RWPE2 (cell line): ENCODE measurements at places on chromosomes 13 and 19.

- peak; percentile 31 for DNase-seq
- H3K27me3 ChIP-seq: peaks cover 94% of the 10 kb centered on the region
- no peak overlapping the region for H3K27ac ChIP-seq
- no peaks in the 10 kb centered on the region for H3K4me1 ChIP-seq
- H3K36me3 ChIP-seq: no peaks in the 10 kb centered on the region
- peak overlapping the region; percentile 8 for H3K4me3 ChIP-seq
Observed at GRCh38 chr13:71865874-71866334, 1.1 kb downstream of the DACH1 start.

- H3K27ac ChIP-seq: no peak overlapping the region
- no peak overlapping the region for H3K4me3 ChIP-seq
- DNase-seq: no peak
- no peaks in the 10 kb centered on the region for H3K27me3 ChIP-seq
- H3K4me1 ChIP-seq: no peaks in the 10 kb centered on the region
Observed at GRCh38 chr13:48879854-48880253, 95.9 kb upstream of the FNDC3A start.

- H3K36me3 ChIP-seq: no peaks in the 10 kb centered on the region; the same call in 1 of the 2 replicates
- no peaks in the 10 kb centered on the region for H3K4me1 ChIP-seq
- H3K27ac ChIP-seq: no peak overlapping the region
- H3K4me3 ChIP-seq: no peak overlapping the region
- no peak for DNase-seq
Observed at GRCh38 chr13:100512422-100512821, 76.2 kb downstream of the GGACT start.

- H3K36me3 ChIP-seq: no peaks in the 10 kb centered on the region
- H3K27ac ChIP-seq: no peak overlapping the region
- H3K27me3 ChIP-seq: no peaks in the 10 kb centered on the region
- H3K4me3 ChIP-seq: no peak overlapping the region
- no peak for DNase-seq
Observed at GRCh38 chr19:44738603-44739558, 9.6 kb upstream of the BCL3 start.

DNA sequence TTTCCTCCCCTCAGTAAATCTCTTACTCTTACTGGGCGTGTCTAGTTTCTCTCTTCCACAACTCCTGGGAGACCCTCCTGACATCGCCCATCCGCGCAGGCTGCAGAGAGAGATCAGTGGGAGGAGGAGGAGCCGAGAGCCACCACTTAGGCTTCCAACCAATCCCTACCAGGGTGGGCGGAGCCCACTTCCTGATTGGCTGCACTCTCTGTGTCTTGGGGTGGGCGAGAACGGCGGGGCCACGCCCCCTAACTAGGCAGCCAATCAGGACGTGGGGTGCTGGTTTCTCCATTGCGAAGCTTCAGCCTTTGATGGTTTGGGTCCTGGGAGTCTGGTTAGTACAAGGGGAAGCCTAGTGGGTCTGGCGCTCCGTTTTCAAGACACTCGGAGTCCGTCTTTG is at the start of gene PMIS2:
Gene PMIS2 (plus strand): TSS at position 326 of the 400 bp plus-strand sequence. CDS start 87 bp downstream, outside the sequence.
- no peak within 1 kb of the TSS for H3K27ac ChIP-seq
- H3K36me3 ChIP-seq: no peaks in the 10 kb centered on the region
- no peak within 1 kb of the TSS for H3K4me3 ChIP-seq
- H3K27me3 ChIP-seq: no peaks in the 10 kb centered on the region
- no peaks in the 10 kb centered on the region for H3K4me1 ChIP-seq
- no peak for DNase-seq

DNA sequence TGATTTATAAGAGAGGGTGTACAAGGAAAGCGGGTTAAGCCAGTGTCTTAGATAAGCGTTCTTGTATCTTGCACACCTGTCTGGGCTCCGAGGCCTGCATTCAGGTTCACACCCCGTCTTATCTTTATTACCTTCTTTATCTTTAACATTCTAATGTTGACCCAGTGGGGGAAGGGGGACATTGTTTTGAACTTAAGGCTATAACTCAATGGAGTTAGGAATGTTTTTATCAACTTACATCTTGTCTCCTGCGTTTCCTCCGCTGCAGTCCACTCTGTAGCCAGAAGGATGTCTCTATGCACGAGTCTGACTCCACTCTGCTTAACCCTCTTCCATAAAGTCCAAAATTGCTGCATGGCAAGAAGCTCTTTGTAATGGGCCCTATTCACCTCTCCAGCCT is 71.2 kb downstream of the FGF9 start:
- DNase-seq: no peak
- H3K27ac ChIP-seq: no peak overlapping the region
- H3K36me3 ChIP-seq: no peaks in the 10 kb centered on the region
- H3K4me3 ChIP-seq: no peak overlapping the region
- H3K27me3 ChIP-seq: no peaks in the 10 kb centered on the region

- DNase-seq: no peak
- H3K27ac ChIP-seq: no peak overlapping the region
- no peak overlapping the region for H3K4me3 ChIP-seq
- no peaks in the 10 kb centered on the region for H3K27me3 ChIP-seq
Observed at GRCh38 chr13:27419328-27419727, 5.1 kb upstream of the GTF3A start.

DNA sequence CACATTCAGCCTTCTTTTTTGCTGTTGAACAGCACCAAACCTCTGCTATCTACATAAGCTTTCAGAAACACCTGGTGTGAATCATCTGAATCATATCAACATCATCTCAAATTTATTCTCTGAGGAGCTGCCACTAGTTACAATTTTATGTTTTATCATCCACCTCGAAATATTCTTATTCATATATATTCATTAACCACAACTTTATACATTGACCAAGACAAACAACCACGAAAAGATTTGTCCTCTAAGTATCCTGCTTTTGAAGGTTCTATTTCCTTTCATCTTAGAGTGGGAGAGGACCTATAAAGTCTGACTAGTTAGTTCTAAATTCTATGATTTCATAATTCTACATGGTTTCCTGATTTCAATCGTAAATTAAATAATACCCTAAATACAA is 18.9 kb downstream of the ESD start:
- no peak overlapping the region for H3K4me3 ChIP-seq
- H3K27ac ChIP-seq: no peak overlapping the region
- DNase-seq: no peak
- H3K27me3 ChIP-seq: no peaks in the 10 kb centered on the region

- no peaks in the 10 kb centered on the region for H3K27me3 ChIP-seq
- DNase-seq: no peak
Observed at GRCh38 chr19:45852983-45853382, 10.0 kb downstream of the SYMPK start.

- H3K36me3 ChIP-seq: peaks cover 3% of the 10 kb centered on the region; the same call in 1 of the 2 replicates
- DNase-seq: no peak
- H3K27ac ChIP-seq: no peak overlapping the region
- no peaks in the 10 kb centered on the region for H3K27me3 ChIP-seq
- H3K4me1 ChIP-seq: no peaks in the 10 kb centered on the region
- no peak overlapping the region for H3K4me3 ChIP-seq
Observed at GRCh38 chr19:22532388-22533300, 101.5 kb upstream of the ZNF492 start.

DNA sequence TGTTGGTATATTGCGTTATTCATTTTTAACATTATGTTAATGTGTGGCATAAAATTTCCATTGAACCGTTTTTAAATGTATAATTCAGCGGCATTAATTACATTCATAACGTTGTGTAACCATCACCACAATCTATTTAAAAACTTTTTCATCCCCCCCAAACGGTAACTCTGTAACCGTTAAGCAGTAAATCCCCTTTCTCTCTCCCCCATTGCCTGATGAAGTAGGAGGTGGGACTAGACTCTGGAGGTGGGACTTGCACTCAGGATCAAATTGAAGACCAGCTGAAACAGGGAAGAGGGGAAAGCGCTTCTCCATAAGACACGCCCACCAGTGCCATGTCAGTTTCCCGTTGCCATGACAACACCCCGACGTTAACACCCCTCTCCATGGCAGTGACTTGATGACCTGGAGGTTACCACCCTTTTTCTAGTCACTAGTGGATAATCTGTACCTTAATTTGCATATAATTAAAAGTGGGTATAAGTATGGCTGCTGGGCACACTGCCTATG is 16.8 kb downstream of the CLEC11A start:
- no peak for DNase-seq
- H3K36me3 ChIP-seq: no peaks in the 10 kb centered on the region
- H3K27ac ChIP-seq: no peak overlapping the region
- no peak overlapping the region for H3K4me3 ChIP-seq

DNA sequence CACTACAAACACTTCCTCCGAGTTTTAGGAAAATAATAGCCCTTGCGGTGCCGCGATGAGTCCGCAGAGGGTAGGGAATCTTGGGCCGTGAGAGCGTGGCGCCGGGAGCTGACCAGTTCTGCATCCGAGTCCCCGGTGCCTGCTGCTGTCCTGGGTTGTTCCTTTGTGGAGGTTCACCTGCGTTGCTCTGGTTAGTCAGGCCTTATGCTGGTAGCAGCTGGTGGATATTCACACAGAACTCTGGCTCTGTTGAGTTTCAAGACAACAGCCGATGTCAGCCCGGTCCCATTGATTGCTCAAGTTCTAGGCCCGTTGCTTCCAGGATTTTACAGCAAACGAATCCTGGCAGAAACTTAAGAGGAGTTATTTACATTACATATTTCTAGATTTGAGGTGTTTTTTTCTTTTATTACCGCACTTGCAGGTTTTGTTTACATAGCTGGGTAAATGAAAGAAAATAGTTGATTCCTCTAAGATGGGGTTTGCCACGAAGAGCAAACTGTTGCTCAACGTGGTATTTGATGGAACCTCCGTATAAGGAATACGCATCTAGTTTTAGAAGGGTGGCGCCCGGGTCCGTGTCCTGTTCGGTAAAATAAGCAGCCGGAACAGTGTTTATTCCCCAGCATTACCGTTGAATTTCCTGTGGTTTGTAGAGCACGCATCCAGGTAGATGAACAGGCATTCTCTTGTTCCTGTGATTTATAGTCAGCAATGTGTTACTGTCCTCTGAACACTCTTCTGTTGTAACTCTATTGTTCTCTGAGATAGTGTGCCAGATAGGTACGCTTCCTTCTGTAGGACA is 1.3 kb downstream of the CLDN10 start:
- peaks cover 39% of the 10 kb centered on the region for H3K27me3 ChIP-seq
- no peak overlapping the region for H3K4me3 ChIP-seq
- H3K36me3 ChIP-seq: no peaks in the 10 kb centered on the region
- H3K27ac ChIP-seq: no peak overlapping the region
- DNase-seq: no peak

- peaks cover 3% of the 10 kb centered on the region for H3K4me1 ChIP-seq
- no peak overlapping the region for H3K4me3 ChIP-seq
- no peak for DNase-seq
- no peaks in the 10 kb centered on the region for H3K36me3 ChIP-seq
- H3K27me3 ChIP-seq: no peaks in the 10 kb centered on the region
Observed at GRCh38 chr13:78317030-78317429, 286.3 kb downstream of the POU4F1 start.

DNA sequence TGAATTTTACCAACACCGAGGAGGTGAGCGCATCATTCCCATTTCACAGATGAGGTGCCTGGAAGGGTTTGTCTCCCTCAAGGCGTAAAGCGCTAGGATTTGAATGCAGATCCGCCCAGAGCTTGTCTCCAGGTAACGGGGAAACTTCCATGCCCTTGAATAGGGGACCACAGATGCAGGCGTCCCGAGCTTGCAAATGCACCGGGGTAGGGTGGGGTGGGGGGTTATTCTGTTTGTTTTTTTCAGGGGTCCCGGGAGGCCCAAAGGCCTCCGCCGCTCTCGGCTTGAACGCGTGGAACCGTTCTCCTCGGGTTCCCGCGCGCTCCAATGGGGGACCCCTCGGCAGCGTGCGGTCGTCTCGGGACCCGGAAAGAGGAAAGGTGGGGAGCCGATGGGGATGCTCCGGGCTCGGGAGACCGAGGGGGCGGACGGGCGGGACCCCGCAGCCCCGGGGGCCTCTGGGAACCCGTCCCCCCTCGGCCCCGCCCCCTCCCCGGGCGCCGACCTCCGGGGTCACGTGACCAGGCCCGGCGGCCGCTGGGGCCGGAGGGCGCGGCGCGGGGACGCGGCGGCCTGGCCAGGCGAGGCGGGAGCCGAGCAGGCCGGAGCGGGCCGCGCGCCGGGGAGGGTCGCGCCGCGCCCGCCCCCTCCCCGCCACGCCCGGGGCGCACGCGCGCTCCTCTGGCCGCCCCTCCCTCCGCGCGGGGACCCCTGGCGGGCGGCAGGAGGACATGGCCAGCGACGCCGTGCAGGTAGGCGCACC is at the start of gene PKN1:
Gene PKN1 (plus strand): TSS at position 516 of the 763 bp plus-strand sequence. CDS start 216 bp downstream, at position 732.
- H3K4me1 ChIP-seq: peaks cover 10% of the 10 kb centered on the region
- H3K36me3 ChIP-seq: peaks cover 5% of the 10 kb centered on the region; the same call in 1 of the 2 replicates
- H3K27me3 ChIP-seq: no peaks in the 10 kb centered on the region
- no peak for DNase-seq
- peak within 1 kb of the TSS; percentile 72 for H3K4me3 ChIP-seq

GRCh38 chr13:113084943-113085540 is 20.5 kb upstream of the F7 start:
- no peak for DNase-seq
- H3K27me3 ChIP-seq: no peaks in the 10 kb centered on the region
- H3K4me1 ChIP-seq: no peaks in the 10 kb centered on the region
- no peak overlapping the region for H3K27ac ChIP-seq

DNA sequence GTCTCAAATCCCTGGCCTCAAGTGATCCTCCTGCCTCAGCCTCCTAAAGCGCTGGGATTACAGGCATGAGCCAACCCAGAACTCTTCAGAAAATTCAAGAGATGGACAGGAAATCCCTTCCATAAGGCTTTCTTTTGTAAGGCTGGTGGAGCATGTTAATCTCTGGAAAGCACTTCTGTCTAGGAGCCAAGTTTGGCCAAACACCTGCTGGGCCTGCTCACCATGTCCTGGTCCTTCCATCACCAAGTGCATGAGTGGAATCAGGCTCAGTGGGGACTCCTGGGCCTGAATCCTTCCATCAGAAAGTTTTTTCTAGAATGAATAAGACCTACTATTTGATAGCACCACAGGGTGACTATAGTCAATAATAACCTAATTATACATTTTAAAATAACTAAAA is 148.0 kb downstream of the DCLK1 start:
- H3K4me1 ChIP-seq: peaks cover 8% of the 10 kb centered on the region
- DNase-seq: no peak
- no peaks in the 10 kb centered on the region for H3K27me3 ChIP-seq

DNA sequence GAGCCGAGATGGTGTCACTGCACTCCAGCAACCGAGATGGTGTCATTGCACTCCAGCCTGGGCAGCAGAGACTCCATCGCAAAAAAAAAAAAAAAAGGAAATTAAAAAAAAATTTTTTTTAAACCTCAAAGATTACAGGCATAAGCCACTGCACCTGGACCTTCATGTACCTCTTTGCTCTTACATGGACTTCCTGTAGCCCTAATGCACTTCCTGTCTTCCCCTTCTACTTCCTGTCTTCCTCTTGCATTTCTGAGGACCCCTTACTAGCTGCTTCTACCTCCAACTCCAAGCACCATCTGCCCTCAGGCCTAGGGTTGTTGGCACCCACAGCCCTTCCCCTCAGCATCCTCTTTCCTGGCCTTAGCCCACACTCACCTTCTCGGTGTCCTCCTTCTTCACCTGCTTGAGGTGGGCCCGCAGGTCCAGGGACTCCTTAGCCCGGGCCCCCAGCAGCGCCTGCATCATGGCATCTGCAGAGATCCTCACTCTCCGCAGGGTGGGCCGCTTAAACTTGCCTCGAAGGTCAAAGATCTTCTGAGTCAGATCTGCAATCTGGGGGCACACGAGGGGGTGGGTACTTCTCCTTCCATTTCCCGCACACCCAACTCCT is 3.8 kb downstream of the TNNI3 start:
- H3K27me3 ChIP-seq: no peaks in the 10 kb centered on the region
- no peak overlapping the region for H3K27ac ChIP-seq
- H3K4me1 ChIP-seq: peaks cover 2% of the 10 kb centered on the region

- DNase-seq: no peak
- H3K27me3 ChIP-seq: no peaks in the 10 kb centered on the region
- peaks cover 4% of the 10 kb centered on the region for H3K4me1 ChIP-seq
- no peak overlapping the region for H3K4me3 ChIP-seq
Observed at GRCh38 chr19:46410205-46411087, 2.9 kb downstream of the CCDC8 start.
